ENCODE measurements at places on chromosomes 2 and 18. TPM values are rescaled to one million over a fixed set of nuclear protein-coding genes. Genes with fewer than 3 reads are reported as not detected.

TMEM178A gene
- total RNA-seq, result 0.43 TPM

UPP2 gene
- total RNA-seq, result not detected

CNGA3 gene
- total RNA-seq, result not detected

GNLY gene
- total RNA-seq, result not detected

TEKT4 gene
- total RNA-seq, result not detected

LRRFIP1 gene
- 63.5 TPM for total RNA-seq

Data from fibroblast of villous mesenchyme (primary cell).